ENCODE measurements at places on chromosomes 12 and 14.

- no peak for DNase-seq
Measured at GRCh38 chr14:53452005-53452673, 299.0 kb upstream of the DDHD1 start.

GRCh38 chr12:117900561-117900960, 68.2 kb downstream of the KSR2 start:
- no peak for DNase-seq

DNA sequence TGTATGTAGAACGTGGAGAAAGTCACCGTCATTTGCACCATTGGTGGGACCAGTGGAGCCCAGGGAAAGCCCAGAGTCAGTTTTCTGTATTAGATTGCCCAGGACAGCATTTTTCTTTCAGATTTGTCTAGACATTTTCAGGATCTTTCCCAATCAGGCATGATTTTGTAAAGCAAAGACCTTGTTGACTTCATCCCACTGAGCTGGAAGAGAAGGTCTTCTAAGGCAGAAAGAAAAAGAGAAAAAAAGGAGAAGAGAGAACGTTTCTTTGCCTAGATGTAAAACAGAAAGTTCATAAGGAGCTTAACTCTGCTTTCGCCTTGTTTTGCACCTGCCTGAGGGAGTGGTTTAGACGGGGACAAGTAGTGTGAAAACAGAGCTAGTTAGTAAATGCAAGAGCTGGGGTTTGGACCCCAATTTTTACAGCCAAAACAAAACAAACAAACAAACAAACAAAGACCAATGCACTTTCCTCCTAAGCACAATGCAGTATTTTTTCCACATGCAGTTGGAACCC, 273.1 kb downstream of the ZFP36L1 start:
- no peak for DNase-seq

GRCh38 chr12:103442822-103443221, 52.9 kb downstream of the C12orf42 start:
- DNase-seq = no peak

DNA sequence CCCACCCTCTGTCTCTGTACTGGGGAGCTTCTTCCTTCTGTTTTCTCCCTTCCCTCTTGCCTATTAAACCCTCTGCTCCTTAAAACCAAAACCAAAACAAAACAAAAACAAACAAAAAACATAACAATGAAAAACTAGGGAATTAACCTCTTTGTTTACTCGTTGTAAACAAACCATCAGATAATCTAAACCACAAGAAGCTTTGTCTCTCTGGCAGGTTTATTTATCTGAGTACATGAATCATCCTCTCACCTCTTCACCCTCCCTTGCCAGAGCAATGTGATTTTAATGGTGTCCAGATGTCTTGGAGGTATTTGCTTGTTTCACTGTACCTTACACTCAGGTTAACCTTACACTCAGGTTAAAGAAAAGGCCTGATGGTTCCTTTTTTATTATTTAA, 66.1 kb downstream of the DYRK2 start:
- DNase-seq = no peak

DNA sequence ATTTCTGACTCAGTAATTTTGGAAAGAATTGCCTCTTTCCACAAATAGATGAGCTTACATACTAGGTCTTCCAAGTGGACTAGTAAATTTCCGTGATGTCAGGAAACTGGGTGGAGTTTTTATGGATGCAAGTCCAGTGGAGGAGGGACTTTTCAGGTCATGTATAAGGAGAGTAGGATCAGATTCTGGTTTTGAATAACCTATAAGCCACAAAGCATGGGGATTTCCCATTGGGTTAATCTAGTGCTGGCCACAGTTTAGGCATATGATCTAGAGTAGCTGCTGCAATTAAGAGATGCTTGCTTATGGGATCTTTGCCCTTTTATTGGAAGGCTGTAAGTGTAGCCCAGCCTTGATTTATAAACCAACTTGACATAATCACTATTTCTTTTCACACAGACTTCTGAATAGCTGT, 33.8 kb downstream of the STK38L start:
- DNase-seq = no peak

GRCh38 chr14:101711041-101711856, 50.3 kb upstream of the PPP2R5C start:
- no peak for DNase-seq

- no peak for DNase-seq
Measured at GRCh38 chr14:80428671-80429070, 217.4 kb upstream of the DIO2 start.

DNA sequence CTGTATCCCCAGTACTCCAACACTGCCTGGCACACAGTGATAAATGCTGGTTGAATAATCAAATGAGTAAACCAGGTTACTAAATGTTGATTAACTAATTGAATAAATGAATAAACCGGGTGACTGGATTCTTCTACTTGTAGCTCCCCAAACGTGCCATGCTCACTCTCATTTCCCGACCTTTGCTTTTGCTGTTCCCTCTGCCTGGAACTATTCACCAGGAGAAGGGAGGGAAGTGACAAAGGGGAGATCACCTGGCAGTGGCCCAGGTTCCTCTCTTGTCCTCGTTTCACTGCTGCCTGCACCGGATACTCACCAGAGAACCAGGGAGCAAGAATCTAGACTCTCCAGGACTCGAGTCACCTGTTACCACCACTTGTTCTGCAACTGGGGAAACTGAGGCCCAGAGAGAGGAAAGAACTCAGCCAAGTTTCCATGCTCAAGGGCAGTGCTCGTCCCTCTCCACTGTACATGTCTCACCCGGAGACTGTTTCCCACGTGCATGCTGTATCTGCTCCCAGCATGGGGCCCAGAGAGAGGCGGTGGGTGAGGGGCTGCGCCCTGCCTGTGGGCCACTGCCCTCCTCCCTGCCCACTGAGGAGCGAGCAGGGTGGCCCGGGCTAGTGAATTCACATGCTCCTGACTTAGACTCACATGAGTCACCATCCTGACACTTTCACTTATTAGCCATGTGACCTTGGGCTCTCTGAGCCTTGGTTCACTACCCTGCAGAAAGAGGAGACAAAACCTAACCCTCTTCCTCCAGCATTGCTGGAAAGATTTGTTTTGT, 17.7 kb upstream of the POP5 start:
- no peak for DNase-seq

- DNase-seq = no peak
Measured at GRCh38 chr12:119255314-119255713, 76.6 kb downstream of the HSPB8 start.

- DNase-seq = no peak
Measured at GRCh38 chr12:45458238-45458637, 242.3 kb downstream of the ANO6 start.

DNA sequence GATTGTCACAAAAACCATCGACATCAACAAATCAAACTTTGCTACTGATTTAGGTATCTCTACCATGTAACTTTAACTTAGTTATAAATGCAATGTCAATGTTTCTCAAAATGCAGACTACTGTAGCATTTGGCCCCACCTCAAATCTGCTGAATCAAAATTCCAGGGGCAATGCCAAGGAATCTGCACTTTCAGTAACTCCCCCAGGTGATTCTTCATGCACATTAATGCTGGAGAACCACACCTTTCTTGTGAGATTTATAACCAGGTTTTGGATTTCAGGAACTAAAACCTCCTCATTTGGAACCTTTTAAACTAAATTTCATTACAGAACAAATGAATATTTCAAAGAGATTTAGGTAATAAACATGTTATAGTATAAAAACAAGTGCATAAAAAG, 4.9 kb downstream of the ATP2B1 start:
- DNase-seq = no peak

GRCh38 chr14:23513818-23514643, 37.5 kb downstream of the ZFHX2 start:
- no peak for DNase-seq

DNA sequence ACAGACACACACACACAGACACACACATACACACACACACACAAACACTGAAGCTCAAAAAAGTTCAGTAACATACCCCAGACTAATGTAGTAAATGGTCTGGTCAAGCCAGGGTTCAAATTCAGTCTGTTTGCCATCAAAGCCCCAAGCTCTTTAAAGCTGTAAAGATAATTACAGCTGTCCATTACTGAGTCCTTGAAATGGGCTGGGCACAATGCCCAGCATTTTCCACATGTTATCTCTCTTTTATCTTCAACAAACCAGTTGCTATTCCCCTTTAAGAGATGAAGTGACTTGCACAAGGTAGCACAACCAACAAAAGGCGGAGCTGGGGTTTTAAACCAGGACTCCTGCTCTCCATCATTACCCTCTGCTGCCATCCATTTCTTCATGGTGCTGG, 7.6 kb upstream of the UNC119B start:
- no peak for DNase-seq

- no peak for DNase-seq
Measured at GRCh38 chr14:55832122-55832911, 252.3 kb downstream of the KTN1 start.

- no peak for DNase-seq
Measured at GRCh38 chr12:124698998-124699305, 131.5 kb upstream of the NCOR2 start.

DNA sequence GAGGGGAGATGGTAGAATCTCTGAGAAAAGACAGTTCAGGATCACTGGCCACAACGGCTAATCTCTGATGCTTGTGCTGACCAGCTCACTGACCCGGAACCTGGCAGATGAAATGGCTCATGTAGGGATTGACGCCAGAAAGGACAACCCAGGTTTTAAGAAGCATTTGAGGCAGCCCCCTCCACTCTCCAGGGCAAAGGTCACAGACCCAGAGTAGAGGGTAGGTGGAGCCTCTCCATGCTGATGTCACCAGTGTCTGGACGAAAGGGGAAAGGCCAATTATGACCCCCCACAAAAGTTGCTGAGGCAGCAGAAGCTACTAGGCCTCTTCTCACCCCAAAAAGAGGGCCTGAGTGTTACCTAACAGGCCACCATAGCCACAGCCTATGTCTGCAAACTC, 1.2 kb downstream of the METTL1 start:
- no peak for DNase-seq

- DNase-seq = no peak
Measured at GRCh38 chr14:75395862-75396261, 32.0 kb upstream of the JDP2 start.

GRCh38 chr12:24232531-24232930, 283.1 kb upstream of the SOX5 start:
- no peak for DNase-seq

GRCh38 chr14:21036751-21037150, 2.1 kb upstream of the RNASE13 start:
- no peak for DNase-seq

- no peak for DNase-seq
Measured at GRCh38 chr12:6177642-6178358, 22.4 kb upstream of the CD9 start.

GRCh38 chr14:35689000-35689460, 120.1 kb downstream of the RALGAPA1 start:
- DNase-seq = no peak

- no peak for DNase-seq
Measured at GRCh38 chr14:66322564-66322963, 163.6 kb upstream of the CCDC196 start.

DNA sequence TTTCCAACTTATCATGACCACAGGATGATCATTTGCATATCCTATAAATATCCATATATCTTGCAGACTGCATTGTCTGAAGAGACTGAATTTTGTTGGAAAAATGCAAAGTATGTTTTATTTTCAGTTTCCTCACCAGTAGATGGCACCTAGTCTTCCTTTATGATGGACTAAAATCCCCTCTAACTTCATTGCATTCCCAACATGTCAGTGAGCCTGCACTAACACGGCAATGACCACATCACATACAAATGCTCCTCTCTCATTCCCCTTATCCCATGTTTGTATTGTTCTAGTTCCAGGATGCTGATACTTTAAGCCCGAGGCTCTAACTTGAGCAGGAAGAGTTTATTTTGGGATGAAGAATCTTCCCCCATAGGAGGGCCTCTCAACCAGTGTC, 24.7 kb upstream of the MYBPC1 start:
- no peak for DNase-seq

DNA sequence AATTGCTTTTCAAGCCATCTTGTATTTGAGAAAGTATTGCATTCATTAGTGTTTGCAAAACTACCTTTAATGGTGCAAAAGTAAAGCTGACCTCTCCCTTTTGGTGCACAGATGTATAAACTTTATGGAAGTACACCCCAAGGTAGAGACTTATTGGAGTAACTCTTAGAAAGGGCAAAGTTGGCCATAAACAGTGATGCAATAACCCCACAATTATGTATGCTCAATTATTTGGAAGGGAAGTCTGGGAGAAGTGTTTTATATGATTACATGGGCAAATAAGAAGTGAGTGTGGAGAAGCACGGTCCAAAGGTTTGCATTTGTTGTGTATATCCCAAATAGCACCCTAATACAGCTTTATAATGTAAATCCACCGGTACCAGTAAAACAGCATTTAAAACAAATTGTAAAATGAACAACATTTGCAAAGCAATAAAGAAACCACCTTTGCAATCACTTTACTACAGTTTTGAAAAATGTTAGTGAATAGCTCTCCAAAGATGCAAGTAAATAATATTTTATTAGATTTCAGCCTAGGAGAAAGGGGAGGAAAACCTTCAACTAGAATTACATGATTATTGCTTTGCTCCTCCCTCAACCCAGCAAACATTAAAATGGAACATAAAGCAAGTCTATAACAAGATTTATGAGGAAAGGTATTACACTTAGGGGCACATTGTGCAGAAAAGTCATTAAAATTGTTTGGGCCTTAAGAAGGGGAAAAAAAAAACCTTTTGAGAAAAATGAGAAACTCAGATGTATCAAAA, 70.5 kb downstream of the HMGA2 start:
- DNase-seq = no peak

- no peak for DNase-seq
Measured at GRCh38 chr12:70581208-70581607, 56.0 kb downstream of the PTPRB start.

GRCh38 chr14:90296641-90297040, 35.1 kb downstream of the NRDE2 start:
- DNase-seq = no peak

DNA sequence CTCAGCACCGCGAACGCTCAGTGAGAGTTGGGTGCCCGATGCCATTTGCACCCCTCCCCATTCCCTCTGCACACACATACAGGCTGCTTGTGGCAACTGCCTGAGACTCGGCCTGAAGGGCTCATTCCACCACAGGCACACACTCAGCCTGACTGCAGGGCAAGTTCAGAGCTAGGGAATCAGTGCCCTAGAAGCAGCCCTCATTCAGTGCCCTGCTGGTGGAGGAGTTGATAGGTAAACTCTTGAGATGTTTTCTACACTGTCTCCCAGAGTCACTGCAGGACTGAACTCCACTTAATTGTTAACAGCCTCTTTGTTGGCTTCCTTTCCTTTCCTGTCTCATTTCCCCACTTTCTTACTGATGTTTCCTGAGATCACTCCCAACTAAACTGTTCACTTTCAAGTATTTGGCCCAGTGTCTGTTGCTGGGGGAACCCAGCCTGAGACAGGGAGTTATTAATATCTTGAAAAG, 16.9 kb downstream of the PPP1R36 start:
- DNase-seq = no peak

GRCh38 chr14:75542588-75543091, 20.4 kb downstream of the BATF start:
- no peak for DNase-seq

DNA sequence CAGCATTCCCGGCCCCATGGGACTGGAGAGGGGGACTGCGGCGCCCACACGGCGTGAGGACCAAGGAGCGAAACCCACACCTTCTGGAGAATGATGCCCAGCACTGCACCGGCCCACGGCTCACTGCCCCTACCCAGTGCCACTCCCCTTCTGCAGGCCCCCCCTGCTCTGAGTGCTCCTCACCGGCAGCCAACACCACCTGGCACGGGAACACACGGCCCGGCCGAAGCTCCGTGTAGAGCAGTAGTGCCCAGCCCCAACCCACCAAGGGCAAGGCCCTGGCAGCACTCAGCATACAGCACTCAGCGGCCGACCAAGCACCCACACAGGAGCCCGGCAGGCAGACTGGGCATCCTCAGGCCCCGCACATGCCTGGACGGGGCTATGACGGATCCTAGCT, 13.4 kb downstream of the BTBD6 start:
- DNase-seq = no peak

GRCh38 chr12:69243099-69244084, 4.0 kb downstream of the CPSF6 start:
- no peak for DNase-seq
